Activated naive CD4-positive, alpha-beta T cell treated with anti-CD3 and anti-CD28 coated beads, Interleukin-2, amount 50 U/mL, for 16 hours (primary cell): ENCODE measurements at places on chromosomes 13 and 19.

GRCh38 chr19:45646345-45646698, 7.1 kb upstream of the EML2 start:
- DNase-seq, result no peak

DNA sequence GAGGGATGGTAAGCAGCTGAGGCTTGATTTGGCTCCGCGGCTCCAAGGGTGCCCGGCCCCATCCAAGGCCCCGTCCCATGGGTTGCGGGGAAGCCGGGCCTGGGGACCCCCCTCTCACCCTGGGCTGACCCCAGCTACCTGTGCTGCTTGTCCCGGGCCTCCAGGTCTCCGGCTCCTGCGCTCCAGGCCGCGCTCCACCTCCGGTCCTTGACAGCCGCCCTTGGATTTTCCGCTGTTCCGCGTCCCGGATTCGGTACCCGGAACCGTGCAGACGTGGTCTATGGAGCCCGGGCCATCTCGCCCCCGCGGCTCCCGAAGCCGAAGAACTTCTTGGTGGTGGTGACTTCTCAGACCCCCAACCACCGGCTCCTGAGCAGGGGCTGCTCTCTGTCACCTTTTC, 48.3 kb upstream of the C1QTNF9B start:
- peak; percentile 10 for DNase-seq

DNA sequence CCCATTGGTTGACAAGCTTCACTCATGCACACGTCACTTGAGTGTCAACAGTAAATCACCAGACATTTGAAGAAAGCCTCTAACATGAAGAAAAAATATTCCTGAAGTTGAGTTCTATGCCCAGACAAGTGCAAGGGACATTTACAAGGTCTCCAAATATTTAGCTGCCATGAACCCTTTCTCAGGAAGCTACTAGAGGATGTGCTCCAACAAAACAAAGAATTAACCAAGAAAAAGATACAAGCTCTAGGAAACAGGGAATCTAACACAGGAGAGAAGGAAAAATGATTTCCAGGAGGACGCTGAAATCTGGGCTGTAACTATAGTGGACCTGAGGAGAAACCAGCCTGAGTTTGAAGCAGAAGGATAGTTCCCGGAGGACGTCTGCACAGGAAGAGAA, 45.7 kb upstream of the KATNAL1 start:
- DNase-seq, result no peak

GRCh38 chr13:48000559-48001113, 437 bp downstream of the SUCLA2 start:
- DNase-seq, result no peak

- no peak for DNase-seq
These were observed 14.2 kb upstream of the ZNF599 start for GRCh38 chr19:34787059-34787824.

- DNase-seq, result peak; percentile 78
These were observed 13.3 kb downstream of the PALM3 start for GRCh38 chr19:14048443-14049153.

DNA sequence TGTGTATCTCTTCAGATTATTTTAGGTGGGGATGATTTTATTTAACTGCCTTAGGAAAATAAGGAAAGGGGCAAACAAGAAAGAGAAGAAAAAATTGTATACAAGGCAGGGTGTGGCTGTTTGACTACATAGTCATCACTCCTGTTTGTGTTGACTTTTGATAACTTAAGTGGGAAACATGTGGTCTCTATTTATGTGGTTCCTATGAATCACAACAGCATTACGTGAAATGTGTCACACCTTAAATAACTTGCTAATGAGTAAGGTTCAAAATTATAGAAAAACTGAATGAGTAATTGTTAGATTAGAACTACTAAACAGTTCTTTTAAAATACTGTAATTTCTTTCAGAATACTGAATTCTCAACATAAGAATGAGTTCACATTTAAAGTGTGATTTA, 69.3 kb downstream of the LMO7 start:
- no peak for DNase-seq

DNA sequence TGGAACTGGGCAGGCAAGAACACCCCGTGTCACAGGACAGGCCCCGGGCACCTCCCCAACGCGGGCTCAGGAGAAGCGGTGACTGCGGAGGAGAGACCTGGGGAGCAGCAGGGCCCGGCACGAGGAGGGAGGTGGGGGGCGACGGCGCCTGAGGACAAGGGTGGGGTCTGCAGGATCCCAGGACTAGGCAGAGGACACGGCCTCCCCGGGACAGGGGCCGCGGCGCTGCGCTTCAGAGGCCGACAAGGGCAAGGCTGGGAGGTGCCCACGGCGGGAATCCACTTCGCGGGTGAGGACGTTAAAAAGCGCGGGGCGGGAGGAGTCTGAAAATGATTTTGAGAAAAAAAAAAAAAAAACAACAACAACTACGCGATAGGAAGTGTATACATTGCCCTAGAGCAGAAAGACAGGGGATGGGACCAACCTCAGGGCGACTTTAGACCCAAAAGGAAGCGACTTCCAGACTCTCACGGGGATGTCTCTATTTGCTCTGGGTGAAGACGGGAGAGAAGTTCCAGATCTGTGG, 44.9 kb downstream of the ZNF611 start:
- DNase-seq, result peak; percentile 43

- DNase-seq, result no peak
These were observed 8.8 kb downstream of the SPPL2B start for GRCh38 chr19:2337329-2337707.

DNA sequence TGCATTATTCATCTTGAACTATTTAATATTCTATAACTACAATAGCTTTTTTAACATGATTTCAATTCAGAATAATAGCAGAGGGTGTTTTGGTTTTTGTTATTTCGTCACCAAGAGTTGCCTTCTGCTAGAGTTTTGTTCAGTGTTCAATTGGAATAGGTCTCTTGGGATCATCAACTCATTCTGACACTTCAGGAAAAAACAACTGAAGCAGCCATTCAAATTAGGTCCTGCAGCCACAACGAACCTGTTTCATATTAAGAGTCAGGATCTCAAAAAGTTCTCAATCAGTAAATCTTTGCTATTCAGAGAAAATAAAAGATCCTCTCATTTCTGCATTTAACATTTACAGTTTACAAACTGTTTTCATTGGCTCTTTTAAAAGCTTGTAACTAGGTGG, 2.4 kb upstream of the CHAMP1 start:
- DNase-seq, result no peak

DNA sequence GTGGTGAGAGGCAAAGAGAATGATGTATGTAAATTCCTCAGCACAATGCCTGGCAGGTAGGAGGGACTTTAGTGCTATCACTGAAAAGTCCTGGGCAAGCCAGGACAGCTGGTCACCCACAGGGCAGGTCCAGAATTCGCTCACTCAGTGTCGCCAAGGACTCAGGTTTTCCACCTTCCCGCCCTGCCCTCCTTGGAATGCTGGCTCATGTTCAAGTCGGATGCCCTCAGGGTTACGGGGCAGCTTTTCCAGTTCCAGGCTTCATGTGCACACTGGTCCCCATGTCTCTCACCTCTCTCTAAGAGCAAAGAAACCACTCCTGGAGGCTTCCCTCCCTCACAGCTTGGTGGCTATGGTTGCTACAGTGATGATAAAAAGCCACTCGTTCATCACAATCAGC, 24.8 kb upstream of the NAXD start:
- DNase-seq, result no peak

DNA sequence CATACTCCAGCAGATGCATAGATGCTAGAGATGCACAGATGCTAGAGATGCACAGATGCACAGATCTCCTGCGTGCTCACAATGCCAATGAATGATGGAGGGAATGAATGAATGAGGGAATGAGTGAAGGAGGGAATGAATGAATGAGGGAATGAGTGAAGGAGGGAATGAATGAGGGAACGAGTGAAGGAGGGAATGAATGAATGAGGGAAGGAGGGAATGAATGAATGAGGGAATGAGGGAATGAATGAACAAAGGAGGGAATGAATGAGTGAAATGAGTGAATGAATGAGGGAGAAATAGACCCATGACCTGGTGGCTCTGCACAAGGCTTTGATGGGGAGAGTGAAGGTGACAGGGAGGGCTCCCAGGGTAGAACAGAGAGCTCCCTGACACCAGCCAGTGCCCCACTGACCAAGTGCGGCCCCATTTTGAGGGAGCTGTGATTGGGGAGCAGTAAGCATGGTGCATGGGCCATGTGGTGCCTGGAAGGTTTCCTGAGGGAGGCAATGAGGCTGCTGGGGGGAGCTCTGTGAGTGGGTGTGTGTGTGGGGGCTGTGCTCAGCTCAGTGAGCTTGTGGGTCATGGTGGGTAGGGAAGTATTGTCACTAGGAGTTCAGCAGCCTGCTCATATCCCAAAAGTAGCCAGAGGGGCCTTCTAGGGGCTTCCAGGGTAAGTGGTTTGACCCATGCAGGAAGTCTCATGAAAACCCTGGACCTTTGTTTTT, 12.7 kb downstream of the SLC27A1 start:
- no peak for DNase-seq

DNA sequence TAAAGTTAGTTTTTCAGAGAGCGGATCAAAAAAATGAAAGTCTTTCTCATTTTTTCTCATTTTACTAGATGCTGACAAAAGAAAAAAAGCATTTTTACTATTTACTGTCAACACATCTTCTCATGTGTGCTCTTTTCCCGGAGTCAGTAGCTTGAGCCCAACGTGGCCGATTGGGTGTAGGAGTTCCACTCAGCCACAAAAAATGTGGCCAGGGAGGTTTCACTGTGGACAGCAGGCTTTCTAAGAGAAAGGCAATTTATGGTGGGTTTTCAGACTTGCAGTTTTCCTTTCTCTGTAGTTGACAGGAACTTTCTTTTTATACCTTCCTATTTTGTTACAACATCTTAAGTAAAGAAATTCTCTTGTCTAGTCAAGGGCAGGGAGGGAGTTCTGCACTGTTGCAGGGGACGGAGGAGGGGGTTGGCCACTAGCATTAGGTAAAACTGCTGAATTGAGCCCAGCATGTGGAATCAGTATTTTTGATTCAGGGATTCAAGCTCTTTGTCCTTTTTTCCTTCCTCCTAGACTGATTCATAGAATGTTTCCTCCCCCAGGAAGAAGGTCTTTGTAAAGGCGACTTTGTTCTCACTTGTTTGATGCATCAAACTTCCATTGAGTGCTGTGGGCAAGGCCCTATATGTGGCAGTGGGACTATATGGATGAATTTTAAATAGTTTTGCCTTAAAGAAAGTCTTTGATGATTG, 123.1 kb downstream of the B3GLCT start:
- DNase-seq, result no peak

DNA sequence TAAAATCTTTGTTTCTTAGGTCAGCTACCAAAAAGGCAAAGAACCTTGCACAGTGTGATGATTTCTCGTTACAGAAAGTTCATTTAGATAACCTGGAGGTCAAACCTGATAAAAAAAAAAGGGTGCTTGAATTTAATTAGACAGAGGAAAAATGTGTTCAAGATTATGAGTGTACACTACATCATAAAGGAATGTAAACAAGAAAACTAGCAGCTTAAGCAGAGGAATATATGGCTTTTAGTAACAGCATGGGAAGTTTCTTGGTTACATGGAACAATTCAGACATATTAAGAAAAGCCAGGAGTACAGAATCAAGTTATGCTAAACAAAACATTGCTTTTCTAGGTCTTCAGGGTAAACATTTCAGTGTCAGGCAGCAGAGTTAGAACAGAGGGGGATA, 32.9 kb downstream of the ING1 start:
- DNase-seq, result no peak

DNA sequence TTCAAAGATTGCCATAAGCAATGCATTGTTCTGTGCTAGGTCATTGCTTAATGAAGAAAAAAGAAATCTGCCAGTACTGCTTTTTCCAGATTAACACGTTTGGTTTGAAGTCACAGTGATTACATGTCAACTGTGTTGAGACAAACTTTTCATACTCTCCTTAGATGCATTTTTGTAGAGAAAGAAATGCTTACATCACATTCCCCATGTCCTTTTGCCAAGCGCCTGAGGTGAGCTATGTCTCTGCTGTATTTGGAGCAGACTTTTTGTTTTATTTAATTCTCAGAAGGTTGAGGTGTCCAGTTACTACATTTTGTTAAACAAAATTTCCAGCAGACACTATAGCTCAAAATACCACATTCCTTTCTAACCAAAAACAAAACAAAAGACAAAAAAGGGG, 16.2 kb downstream of the LACC1 start:
- no peak for DNase-seq

DNA sequence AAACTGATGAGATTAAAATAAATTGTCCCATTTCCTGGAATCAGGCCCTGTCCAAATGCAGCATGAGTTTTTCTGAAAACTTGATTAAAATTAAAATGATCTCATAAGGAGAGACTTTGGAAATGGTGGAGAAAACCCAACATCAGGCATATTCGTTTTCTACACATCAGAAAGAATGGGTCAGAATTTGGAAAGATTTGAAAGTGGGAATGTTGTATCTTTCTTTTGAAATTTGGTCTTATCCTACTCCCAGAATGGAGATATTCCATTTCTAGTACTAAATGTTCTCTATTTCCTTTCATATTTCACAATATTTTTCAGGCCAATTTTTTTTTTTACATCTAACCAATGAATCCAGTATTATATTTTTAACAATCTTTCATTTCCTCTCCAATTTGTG, 223.9 kb upstream of the RXFP2 start:
- DNase-seq, result no peak

DNA sequence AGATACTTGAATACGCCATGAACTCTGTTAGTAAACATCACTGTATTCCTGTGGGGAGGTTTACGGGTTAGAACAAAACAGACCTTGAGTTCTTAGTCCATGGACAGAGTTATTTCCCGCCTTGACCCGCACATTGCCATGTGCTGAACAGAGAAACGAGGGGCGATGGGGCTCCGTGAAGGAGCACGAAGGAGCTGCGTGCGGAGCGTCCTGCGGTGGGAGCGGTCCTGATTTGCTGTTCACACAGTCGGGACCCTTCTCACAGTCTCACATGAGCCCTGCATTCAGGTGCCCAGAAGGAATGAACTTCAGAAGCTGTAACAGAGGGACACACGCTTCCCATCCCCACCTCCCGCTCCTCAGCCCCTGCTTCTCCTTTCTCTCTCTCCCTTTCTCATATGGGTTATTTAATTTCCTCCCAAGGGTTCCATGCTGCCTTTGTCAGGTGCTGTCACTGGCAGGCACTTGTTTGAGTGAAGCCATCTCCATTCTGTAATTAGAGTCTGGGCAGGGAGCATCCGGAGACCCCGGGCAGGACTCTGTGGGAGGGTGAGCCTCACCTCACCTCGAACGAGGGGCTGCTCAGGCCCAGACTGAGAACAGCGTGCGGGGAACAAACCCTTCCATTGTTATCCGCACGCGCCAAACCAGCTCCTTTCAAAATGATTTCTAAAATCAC, 76.9 kb downstream of the TEX29 start:
- DNase-seq, result no peak

GRCh38 chr19:53942001-53942786, 20.5 kb upstream of the CACNG8 start:
- DNase-seq, result no peak

- no peak for DNase-seq
These were observed 5.8 kb downstream of the KRTDAP start for GRCh38 chr19:35484252-35485036.

GRCh38 chr19:46898731-46899130, 37.9 kb downstream of the ARHGAP35 start:
- no peak for DNase-seq

- DNase-seq, result peak; percentile 44
These were observed 112.5 kb upstream of the SLC7A1 start for GRCh38 chr13:29707876-29708543.
